ENCODE measurements at places on chromosomes 5 and 9. TPM values are rescaled to one million over a fixed set of nuclear protein-coding genes. Genes with fewer than 3 reads are reported as not detected.

Gene PLAC8L1
- polyA plus RNA-seq, result not detected

Gene GPR151
- polyA plus RNA-seq, result not detected

Gene BAAT
- not detected for polyA plus RNA-seq

Gene MYOT
- polyA plus RNA-seq, result 0.36 TPM

- DNase-seq, result no peak
Measured at GRCh38 chr5:30103452-30104202, 1089.9 kb upstream of the CDH6 start.

DNA sequence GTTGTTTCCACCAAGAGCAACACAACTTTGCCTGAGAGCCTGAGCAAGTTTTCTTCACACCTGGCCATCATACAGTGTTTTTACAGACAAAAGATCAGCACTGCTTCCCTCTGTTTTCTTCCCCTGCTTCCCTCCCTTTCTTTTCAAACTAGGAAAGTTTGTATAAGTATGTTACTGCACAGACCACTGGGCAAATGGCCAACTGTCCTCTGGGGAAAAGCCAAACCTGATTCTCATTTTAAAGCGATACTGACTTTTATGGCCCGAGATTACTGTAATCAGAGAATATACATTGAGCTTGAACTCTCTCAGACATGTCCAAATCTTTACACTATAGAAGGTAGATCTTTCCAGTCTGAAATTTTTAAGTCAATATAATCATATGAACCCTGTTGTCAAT lies 415.0 kb downstream of the NFIB start:
- no peak for DNase-seq

- DNase-seq, result no peak
Measured at GRCh38 chr5:97628807-97629206, 445.8 kb upstream of the RIOK2 start.

GRCh38 chr9:109416135-109416706 lies 81.9 kb downstream of the PTPN3 start:
- no peak for DNase-seq

GRCh38 chr5:124724357-124725039 lies 21.9 kb downstream of the ZNF608 start:
- DNase-seq, result no peak

- no peak for DNase-seq
Measured at GRCh38 chr9:99253134-99253533, 31.1 kb downstream of the SEC61B start.

DNA sequence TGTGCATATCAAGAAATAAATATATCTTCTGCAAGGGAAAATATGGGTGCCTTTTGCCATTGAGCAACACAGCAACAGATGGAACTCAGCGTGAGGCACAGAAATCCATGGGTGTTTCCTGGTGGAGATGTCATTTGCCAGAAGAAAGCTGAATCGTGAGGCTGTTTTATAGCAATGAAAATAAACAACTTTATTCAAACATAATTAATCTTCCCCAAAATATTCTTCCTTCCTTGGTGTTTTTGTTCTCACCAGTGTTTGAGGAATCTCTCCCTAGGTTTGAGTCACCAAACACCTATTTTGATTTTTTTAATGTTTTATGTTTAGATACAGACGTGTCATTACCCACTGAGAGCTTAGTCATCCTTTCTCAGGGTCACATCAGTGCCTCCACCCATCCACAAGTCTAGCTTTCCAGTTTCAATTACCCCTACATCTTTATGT lies 65.8 kb upstream of the PAPPA start:
- no peak for DNase-seq

GRCh38 chr5:17891881-17892280 lies 257.6 kb downstream of the TAF11L14 start:
- no peak for DNase-seq

GRCh38 chr5:154318691-154319090 lies 127.1 kb upstream of the SAP30L start:
- no peak for DNase-seq

DNA sequence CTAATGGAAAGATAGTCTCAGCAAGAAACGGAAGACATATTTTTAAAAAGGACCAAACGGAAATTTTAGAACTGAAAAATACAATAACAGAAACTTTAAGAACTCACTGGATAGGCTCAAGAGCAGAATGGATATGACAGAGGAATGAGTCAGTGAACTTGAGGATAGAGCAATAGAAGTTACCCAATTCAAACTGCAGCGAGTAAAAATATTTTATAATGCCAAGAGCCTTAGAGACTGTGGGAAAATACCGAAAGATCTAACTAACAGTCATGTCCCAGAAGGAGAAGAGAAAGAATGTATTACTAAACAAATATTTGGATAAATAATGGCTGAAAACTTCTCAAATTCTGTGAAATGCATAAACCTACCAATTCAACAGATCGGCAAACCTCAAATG lies 40.8 kb downstream of the ADAMTS2 start:
- no peak for DNase-seq

DNA sequence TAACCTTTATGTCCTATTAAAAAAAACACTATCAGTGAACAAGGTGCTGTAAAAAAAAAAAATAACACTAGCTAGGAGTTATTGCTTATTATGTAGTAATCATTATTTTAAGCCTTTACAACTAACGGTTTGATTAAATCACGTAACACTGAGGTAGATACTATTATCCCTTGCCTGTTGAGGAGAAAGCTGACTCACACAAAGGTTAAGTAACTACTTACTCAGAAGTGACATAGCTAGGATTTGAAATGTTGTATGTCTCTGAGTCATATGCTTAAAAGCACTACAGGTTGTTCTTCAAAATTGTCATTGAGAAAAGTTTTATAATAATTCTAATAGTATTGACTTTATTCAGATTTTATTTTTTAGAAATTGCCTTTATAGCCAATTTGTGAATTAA lies 8.8 kb downstream of the TENT2 start:
- DNase-seq, result no peak

GRCh38 chr9:120989065-120989464 lies 61.0 kb downstream of the C5 start:
- no peak for DNase-seq

DNA sequence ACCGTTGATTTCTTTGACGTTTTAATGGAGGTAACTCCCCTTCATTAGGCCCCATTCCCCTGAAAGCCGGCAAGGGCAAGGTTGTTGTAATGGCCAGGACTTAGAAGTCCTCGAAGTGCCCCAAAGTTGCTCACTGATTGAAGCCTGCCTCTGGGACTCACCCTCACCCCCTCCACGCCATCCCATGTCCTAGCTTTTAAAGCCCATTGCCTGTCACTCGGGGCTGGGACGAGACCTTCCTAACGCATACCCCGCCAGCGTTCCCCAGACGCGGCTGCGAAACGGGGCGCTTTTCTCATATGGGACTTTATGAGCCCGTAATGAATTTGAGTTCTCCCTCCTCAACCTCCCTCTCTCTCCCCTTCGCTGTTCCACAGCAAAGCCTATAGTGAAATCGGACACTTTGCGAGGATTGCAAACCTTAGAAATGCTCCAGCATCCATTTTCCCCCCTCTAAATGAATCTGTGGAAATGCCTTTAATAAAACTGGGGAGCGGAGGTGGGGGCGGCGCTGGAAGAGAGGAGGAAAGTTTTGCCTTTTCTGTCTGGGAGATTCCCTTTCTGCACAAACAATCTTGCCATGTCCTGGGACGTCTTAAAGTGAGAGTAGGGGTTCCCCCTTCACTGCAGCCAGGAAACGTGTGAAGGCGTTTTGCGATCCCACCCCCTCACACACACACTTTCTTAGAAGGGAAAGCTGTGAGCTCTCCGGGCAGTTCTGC lies 1.5 kb downstream of the PAPPA start:
- no peak for DNase-seq

GRCh38 chr9:34518110-34518616 lies 4.6 kb downstream of the ENHO start:
- no peak for DNase-seq

DNA sequence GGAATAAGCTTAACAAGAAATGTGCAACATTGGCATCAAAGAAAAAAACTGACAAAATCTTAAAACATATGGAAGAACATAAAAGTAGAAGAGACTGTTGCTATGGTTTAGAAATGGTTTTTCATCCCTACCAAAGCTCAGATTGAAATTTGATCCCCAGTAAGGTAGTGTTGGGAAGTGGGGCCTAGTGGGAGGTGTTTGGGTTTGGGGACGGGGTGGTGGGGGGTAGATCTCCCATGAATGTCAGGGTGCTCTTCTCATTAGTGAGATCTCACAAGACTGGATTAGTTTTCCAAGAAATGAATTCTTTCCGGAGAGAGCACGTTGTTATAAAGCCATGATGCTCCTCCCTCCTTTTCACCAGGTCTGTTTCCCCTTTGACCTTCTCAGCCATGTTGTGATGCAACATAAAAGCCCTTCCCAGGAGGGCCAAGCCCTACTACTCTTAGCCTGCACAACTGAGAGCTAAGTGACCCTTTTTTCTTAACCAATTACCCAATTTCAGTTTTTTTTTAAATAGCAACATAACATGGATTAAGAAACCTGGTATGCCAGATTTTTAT lies 10.6 kb downstream of the TMEM167A start:
- no peak for DNase-seq

- no peak for DNase-seq
Measured at GRCh38 chr9:6449645-6450044, 36.6 kb downstream of the UHRF2 start.

- DNase-seq, result no peak
Measured at GRCh38 chr9:77588271-77588937, 59.7 kb downstream of the GNA14 start.

Data from naive B cell (primary cell).